Spinal cord (tissue), 10 donors: ENCODE measurements at places on chromosomes 1 and 21. TPM values are rescaled to one million over a fixed set of nuclear protein-coding genes. Genes with fewer than 3 reads are reported as not detected.

DNA sequence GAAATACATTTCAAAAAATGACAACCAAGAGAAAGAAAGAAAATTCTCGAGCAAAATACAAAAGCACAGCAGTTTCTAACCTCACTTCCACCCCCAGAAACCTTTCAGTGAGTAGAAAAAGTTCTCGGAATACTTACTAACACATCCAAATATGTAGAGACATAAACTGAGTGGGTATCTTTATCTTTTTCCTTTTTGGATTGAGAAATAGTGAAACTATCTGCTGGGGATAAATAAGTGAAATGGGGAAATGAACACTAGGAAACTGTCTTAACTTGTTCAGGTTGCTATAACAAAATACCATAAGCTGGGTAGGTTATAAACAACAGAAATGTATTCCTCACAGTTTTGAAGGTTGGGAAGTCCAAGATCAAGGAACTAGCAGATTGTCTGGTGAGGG lies 72.0 kb downstream of the VCAM1 start:
- DNase-seq = no peak

DNA sequence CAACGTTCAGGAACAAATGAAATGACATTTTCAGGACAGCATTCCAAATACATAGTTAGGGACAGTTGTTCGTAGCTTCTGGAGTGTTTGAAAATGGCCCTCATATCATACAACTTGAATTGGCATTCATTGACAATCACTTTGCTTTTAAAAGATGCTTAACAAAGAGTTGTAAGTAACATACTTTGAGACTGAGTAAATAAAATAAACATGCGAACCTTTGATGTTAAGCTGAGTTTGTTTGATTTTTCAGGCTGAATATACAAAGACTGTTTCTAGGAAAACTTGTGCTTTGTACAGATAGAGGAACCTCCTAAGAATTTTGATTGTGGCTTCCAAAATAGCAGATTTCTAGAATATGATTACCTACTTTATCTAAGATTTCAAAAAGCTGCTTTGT lies 45.3 kb downstream of the ITSN1 start:
- no peak for DNase-seq

DNA sequence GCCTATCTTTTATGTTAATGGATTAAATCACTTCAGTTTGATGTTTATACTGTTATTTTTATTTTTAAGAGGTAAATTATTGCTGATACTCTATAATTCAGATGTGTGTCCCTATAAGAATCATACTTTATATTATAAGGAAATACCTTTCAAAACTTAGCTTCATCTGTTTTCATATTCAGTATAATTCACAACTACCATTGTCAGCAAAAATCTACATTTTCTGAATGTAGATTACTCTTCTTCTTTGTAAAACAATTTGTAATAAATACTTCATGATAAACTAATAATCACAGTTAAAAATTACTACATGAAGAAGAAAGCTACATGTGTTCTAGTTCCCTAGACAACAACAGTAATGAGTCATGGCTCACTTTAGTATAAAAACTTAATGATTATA lies 115.4 kb upstream of the SERTAD4 start:
- peak; percentile 24 for DNase-seq

DNA sequence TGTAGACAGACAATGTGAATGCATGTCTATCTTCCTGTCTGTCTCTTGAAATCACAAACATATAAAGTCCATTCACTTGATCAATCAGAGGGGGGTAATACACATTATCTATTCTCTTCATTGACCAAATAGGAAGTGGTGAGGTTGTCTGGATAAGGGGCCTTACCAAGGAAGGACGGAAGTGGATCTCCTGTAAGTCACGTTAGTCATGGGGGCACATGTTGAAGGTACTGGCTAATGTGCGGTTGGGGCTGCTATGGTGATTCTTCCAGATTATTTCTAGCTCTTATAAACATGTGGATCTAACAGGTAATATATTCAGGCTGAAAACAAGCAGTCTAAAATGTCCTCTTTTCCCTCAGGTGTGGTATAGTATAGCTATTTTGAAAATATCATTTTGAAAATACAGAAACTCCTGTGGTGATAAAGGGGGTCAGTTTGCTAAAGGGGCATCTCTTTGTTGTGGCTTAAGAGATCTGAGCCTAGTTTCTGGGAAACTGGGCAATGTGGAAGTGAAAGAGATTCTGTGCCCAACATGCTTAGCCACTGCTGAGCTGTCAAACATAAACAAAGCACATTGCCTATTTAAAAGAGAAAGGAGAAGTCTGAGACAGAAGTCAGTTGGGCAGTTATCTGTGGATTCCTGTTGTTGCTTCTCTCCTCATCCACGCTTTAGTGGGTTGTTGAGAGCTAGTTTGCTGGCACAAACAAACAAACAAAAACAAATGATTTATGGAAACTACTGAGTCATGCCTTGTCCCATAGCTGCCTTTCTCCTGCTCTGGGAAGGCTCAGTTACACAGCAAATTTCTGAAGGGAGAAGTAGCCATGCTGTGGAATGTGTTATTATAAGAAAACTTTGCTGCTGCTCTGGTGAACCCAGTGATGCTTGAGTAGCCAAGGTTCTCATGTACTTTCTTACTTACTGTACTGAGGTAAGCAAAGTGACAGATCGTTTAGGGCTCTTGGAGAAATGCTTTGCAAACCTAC lies 166.9 kb downstream of the HLX start:
- DNase-seq = peak; percentile 9

DNA sequence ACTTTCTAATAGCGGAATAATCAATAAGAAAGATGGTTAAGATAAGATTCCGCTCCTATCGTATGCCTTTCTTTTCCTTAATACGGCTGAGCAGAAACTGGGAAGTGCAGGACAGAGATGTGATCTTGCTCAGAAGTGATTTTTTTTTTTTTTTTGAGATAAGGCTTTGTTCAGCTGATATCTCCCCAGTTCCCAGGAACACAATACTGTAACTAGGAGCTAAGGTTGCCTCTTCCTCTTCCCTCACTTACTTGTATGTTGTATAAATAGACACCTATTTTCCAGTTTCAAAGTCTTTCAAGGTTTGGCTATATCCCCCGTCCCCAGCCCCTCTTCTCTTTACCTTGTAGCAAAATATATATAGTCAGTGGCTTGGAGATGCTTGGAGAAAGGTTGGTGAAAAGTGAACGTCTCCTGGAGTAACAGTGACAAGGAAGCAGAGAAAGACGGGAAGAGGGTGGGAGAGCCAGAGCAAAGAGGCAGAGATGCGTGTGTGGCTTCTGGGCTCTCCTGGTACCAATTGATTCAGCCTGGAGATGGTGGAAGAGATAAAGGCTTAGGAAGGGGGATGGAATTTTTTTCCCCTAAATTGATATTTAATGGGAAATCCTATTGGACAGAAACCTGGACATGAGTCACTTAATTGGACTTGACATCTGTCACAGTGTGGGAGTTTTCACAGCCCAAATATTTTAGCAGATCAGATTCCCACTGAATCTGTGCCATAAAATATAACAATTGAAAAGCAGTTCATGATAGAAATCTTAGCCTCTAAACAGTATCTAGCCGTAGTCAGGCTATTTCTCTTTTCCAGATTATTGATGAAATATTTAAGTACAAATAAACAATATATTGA lies at the start of gene NHLH2:
NHLH2 (minus strand) TSS at position 522 of the 856 bp plus-strand sequence. CDS start 2,754 bp downstream, outside the sequence.
- no peak for DNase-seq

DNA sequence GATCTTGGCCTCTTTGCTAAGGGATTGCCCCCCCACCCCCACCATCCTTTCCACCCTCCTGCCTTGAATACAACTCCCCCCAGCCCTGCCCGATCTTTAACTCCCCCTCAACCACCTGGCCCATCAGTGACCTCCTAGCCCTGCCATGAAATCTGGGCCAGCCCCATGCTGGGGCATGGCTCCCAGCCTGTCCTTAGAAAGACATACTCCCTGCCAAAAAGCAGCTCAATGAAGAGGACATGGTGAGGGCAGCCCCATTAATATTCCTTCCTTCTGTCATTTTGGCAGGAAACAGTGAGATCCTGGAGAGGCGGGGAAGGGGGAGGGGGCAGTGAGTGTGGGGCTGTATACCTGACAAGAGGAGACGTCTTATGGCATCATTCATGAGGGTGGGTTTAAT lies 66.8 kb upstream of the DISP3 start:
- no peak for DNase-seq

GRCh38 chr1:205677167-205677566 lies 3.1 kb downstream of the SLC45A3 start:
- DNase-seq = no peak

DNA sequence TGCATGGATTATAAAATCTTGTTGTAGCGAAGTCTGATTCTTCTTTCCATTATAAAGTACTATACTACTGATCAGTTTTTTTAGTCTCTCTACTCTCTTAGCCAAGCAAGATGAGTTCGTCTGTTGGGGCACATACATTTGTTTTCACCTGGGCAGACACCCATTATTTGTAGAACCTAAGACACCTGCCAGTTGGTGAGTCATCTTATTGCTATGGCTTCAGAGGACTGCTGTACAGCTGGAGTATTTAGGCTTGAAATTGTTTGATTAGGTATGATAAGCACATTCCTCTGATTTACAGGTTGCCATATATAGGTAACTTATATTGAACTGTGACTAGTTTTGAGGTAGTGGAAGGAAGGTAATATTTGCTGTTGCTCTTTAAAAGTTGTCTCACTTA lies 17.2 kb downstream of the RBM15 start:
- DNase-seq = no peak

The FAM151A gene
- 0.98 TPM for polyA plus RNA-seq

The ADORA3 gene
- 14.5 TPM for polyA plus RNA-seq

The CENPF gene
- polyA plus RNA-seq = 45.6 TPM

The OR2AK2 gene
- polyA plus RNA-seq = not detected

The EPHA2 gene
- 3.7 TPM for polyA plus RNA-seq

The ADAMTS4 gene
- 46.3 TPM for polyA plus RNA-seq
